Osteoblast (primary cell): ENCODE measurements at places on chromosomes 1 and 21. TPM values are rescaled to one million over a fixed set of nuclear protein-coding genes. Genes with fewer than 3 reads are reported as not detected.

The TSSK3 gene
- 1.5 and 1.8 TPM in 2 replicates for total RNA-seq

DNA sequence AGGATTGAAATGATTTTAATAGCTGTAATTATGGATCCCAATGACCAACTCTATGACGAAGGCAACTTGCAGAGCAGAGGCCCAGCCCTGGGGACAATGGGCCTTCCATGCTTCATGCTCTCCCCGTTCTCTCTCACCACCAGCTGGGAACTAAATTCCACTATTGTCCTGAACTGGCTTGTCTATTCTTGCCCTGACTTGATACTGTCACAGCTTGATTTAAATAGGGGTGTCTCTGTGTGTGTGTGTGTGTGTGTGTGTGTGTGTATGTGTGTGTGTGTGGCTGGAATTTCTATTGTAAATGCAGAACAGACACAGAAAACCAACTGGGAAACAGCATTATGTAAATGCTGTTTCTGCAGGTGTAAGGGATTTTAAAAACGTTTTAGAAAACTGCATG lies 57.0 kb downstream of the SLC22A15 start:
- no peak for DNase-seq

DNA sequence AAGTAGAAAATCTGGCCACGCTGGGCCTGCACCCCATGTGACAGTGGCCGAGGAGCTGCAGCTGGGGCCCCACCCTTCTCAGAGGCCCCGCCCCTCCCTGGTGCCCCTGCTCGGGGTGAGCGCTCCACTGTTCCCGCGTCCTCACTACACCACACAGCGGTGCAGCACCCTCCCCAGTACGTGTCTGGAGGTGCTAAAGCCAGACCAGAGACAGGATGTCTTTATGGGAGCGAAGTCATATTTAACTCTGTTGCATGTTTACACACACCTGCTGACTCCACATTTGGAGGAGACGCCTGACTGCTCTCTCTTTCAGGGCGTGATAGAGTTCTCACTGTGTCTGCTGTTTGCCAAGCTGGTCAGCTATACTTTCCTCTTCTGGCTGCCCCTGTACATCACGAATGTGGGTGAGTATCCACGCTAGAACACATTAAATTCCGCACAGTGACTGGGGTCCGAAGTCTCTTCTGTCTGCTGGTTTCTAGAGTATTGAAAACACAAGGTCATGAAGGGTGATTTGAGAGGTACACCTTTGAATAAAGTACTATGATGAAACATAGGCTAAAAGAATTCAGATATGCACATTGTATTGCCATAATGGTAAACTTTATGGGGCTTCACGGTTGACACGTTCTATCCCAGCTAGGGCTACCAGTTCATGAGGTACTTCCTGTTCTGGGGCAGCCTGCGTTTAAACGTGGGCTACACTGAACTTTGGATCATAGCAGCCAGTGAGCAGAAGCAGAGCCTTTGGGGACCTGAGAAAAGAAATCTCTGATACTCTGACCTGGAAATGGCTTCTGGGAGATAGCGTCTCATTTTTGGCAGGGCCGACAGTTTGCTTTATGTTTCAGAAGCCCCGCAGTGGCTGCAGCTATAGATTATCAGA lies 48.4 kb downstream of the SLC37A1 start:
- DNase-seq = no peak

The MYOM3 gene
- total RNA-seq = under 0.01 TPM in 1 of 2 replicates, not detected in the other

GRCh38 chr21:35476621-35477395 lies 427.7 kb upstream of the RUNX1 start:
- no peak for DNase-seq

The CLCA4 gene
- total RNA-seq = not detected in 2 replicates

DNA sequence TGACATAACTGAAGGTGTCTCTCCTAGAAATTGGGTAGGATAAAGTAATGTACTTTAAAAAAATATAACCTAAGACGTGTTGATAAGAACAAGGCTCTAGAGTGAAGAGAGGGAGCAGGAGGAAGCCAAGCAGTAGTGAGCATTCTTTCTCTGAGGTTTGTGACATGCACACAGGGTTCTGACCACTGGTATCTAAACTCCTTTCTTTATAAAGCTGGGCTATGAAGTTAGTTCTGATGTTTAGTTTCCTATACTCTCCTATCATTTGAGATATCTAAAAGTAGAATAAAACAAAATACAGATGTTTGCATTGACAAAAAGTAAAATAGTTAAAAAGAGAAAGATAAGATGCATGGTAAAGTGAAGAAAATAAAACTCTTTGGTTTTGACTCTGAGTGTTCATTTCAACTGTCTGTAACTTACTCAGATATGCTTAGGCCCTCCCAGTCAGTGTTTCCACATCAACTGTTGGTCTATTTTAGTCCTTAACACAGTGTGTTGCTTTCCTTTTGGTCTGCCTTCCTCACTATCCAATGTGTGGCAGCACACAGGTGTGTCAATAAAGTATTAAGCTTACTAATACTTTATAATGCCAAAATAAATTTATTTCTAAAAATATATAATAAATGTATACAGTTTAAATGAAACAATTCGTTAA lies 543.5 kb downstream of the PTPRC start:
- no peak for DNase-seq

The CELA3A gene
- not detected in 2 replicates for total RNA-seq
